H9 (cell line): ENCODE measurements at places on chromosomes 6 and 20. TPM values are rescaled to one million over a fixed set of nuclear protein-coding genes. Genes with fewer than 3 reads are reported as not detected.

The C6orf52 gene
- 1.8 and 2.3 TPM in 2 replicates for total RNA-seq

The TNXB gene
- 5.0 and 5.2 TPM in 2 replicates for total RNA-seq

The TGM2 gene
- 1.1 and 1.4 TPM in 2 replicates for total RNA-seq

The PDE10A gene
- 0.31 and 0.44 TPM in 2 replicates for total RNA-seq

The DLK2 gene
- total RNA-seq, result 0.57 and 0.96 TPM in 2 replicates

The HLA-DRB1 gene
- 24.7 and 25.9 TPM in 2 replicates for total RNA-seq

The MYL9 gene
- 217 and 218 TPM in 2 replicates for total RNA-seq

The NNAT gene
- 42.5 and 43.1 TPM in 2 replicates for total RNA-seq

The SYCP2L gene
- total RNA-seq, result 3.5 and 4.3 TPM in 2 replicates

The SLC22A23 gene
- total RNA-seq, result 6.1 and 6.8 TPM in 2 replicates

The TPD52L1 gene
- 6.6 and 6.9 TPM in 2 replicates for total RNA-seq

The PYGB gene
- total RNA-seq, result 46.9 TPM in 2 replicates
